Esophagus mucosa (tissue), 1 donor: ENCODE measurements at places on chromosomes 11 and 22. TPM values are rescaled to one million over a fixed set of nuclear protein-coding genes. Genes with fewer than 3 reads are reported as not detected.

OR5I1 gene
- not detected for total RNA-seq

DNA sequence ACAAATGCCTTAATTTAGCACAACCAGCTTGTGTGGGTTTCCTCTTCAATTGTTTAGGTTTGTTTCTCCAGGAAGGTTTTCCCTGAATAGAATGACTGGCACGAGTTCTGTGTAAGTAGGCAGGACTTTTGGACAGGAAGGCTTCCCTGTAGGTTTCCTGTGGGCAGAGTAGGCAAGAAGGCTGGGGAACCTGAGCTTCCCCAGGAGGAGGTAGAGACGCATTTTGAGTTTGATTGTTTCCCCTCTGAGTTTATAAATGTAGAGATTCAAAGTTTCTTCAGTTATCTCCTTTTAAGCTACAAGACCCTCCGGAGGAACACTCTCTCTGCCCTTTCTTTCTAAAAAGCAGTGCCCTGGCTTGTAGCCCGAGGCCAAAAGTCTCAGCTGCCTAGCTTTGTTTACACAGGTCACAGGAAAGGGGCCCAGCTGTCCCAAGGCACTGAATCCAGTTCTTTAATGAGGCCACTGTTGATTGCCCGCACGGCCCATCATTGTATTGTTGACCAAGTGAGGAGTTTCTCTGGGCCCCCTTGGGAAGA is 66.6 kb upstream of the RDX start:
- no peak for ATAC-seq

GRCh38 chr11:66619080-66619554 is 2.7 kb downstream of the RBM14 start:
- peak; percentile 47 for ATAC-seq

DNA sequence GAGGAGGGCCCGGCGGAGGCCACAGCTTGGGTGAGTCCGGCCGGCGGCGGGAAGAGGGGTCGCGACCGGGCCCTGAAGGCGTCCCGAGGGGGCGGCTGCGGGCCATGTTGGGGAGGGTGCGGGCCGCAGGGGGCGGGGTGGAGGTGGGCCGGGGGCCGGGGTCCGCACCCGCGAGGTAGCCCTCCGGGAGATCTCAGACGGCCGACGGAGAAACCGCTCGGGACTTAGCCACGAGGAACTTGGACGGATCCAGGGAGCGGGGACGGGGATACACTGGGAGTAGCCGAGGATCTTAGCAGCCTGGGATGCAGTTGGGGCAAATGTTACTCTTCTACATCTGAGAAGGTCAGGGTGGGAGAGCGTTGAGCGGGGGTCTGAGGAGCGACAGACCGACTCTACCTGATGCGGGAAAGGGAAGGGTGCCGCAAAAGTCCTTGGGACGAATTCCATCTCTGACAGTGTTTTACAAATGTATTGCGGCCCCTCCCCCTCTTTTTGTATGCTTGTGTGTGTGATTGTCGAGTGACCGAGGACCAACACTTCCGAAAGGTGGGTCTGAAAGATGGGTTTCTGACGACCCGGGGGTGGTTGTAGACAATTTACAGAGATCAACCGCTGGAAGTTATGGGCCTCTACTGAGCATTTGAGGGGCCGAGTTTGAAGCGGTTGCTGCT is 658 bp downstream of the STIP1 start:
- no peak for ATAC-seq

GRCh38 chr22:39007177-39007576 is 6.9 kb upstream of the APOBEC3C start:
- no peak for ATAC-seq

TRIM48 gene
- total RNA-seq = not detected

DNA sequence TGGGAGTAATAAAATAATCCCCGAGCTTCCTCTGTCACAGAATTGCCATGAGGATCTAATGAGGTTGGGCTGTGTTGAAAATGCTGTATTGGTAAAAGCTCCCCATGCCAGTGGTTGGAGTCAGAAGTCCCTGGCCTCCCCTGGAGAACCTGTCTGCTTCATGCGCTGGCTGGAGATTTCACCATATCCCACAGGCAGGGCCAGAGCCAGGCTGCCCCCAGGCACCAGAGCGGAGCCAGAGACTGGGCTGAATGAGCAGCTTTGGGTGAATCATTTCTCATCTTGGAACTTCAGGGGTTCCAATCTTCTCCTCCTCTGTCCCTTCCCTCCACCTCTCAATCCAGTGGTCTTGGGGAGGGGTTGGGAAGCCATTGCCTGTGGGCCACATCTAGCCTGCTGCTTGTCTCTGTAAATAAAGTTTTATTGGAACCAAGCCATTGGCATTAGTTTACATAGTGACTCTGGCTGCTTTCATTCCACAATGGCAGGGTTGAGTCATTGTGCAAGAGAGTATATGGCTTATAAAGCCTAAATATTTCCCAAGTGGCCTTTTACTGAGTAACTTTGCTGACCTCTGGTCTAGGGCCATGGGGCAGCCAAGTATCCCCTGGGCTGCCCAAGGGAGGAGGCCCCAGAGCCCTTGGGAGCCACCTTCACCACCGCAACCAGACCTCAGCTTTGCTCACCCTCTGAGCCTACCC is 35.2 kb downstream of the LRRC10B start:
- ATAC-seq = peak; percentile 24

RGL4 gene
- not detected for total RNA-seq

DNA sequence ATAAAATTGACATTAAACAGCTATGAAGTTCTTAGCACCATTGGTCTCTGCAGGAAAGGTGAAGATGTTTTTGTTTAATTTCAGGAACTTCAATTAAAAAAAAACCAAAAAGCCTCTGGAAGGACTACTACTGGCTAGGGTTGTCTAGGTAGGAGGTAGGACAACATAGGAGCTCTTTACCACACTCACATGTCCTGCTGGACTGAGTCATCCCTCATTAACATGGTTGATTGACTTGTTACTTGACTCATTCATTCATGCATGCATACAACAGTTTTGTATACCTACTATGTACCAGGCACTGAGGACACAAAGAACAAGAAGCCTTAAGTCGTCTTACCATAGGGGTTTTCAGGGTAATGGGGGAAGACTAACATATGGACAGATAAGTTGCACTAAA is 216.9 kb upstream of the ARHGAP20 start:
- peak; percentile 65 for ATAC-seq

- ATAC-seq = no peak
Measured at GRCh38 chr11:12220305-12220704, 109.9 kb downstream of the MICAL2 start.

SLN gene
- 0.52 TPM for total RNA-seq

LRRC74B gene
- total RNA-seq = 0.20 TPM

ABCC8 gene
- total RNA-seq = not detected

CATSPERZ gene
- total RNA-seq = 1.3 TPM

DNA sequence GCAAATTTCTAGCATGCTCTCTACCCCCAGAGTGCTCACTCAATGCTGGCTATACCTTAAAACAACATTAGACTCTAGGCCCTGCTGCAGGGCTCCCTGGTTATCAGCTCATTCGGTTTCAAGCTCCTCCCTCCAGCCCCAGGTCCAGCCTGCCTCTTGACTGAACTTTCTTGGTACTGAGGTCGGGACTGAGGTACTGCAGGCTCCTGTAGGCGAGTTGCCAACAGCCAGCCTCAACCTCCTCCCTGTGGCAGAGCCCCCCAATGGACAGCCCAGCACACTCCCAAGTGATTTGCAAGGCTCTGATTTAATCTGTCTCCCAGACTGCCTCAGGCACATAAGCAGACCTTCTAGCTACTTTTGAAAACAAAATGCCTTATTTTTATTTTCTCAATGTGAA is 73.6 kb upstream of the EIF3M start:
- ATAC-seq = no peak

OR5P2 gene
- not detected for total RNA-seq

CLTCL1 gene
- total RNA-seq = 6.8 TPM

- ATAC-seq = no peak
Measured at GRCh38 chr22:45857519-45857918, 119.4 kb downstream of the WNT7B start.

- ATAC-seq = no peak
Measured at GRCh38 chr22:44906248-44906936, 103.4 kb downstream of the PHF21B start.

- no peak for ATAC-seq
Measured at GRCh38 chr11:8766043-8766987, 83.7 kb downstream of the RPL27A start.

DNA sequence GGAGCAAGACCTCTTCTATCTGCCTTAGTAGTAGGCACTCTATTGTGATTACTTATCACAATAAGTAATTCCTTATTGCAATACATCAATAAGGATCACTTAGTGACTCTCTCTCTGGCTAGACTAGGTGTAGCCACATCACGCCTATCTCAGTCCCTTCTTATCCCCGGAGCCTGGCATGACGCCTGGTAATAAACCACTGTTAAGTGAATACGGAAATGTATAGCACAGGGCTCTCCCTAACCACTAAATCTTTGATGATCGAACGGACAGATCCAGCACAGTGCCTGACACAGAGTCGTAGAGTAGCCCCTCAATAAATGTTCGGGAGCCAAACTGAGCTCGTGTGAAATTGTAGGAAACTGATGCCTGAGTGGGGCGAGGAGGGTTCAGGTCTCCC is 143.3 kb downstream of the FBXO7 start:
- no peak for ATAC-seq

SLC22A25 gene
- not detected for total RNA-seq

DRD4 gene
- 0.16 TPM for total RNA-seq

ANO3 gene
- not detected for total RNA-seq

- ATAC-seq = no peak
Measured at GRCh38 chr11:30855383-30856006, 269.3 kb upstream of the MPPED2 start.

APOL5 gene
- total RNA-seq = not detected

- ATAC-seq = no peak
Measured at GRCh38 chr11:131483453-131483852, 113.0 kb downstream of the NTM start.

DNA sequence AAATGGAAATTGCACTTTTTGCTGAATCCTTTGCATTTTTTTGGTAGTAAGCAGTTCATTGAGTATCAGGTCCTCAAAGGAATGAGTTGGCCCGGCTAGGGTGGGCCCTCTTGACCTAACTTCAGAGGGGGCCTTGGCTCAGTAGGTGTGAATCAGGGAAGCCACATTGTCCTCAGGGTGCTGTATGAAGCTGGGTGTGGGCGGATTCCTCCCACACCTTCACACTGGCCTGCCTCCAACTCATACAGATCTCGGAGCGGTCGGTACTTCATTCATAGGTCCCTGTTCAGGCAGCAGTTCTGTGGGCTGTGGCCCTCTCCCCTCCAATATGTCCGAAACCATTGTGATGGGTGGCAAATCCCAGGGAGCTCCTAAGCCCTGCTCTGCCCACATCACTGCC is 47.4 kb upstream of the OR4B1 start:
- no peak for ATAC-seq

DNA sequence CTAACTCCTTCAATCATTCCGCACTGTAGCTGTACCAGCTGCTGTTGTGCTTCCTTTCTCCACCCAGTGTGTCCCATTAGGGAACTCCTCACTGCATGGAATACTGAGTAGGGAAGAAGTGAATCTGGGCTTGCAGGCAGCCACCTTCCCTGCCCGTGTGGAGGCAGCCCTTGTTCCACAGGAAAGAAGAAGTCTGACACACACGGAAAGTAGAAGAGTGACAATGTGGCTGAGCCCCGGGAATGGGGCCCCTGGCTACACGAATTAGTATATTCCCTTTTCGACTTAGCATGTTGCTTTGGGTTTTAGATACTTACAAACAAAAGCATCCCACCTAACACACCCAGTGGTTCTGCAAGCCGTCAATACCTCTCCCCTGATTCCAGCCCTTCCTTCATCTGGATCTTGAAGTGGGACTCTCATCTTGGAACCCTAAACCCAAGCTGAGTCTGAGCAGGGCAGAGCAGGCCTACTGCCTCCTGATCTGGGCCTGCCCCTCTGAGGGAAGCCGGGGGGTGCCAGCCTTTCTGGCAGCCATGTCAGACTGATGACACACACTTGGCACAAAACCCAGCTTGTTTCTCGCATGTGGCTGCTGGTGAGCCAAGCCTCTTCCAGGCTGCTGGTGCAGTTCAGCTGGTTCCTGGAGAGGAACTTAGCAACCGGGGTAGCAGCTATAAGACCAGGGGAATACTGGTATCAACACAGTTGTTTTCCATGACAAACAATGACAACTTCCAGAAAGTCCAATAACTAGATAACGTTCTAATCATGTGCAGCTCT is 71.6 kb downstream of the C11orf58 start:
- peak; percentile 85 for ATAC-seq

TYMP gene
- 86.0 TPM for total RNA-seq

C11orf87 gene
- 0.12 TPM for total RNA-seq

CSF2RB gene
- 1.00 TPM for total RNA-seq

BIK gene
- 22.9 TPM for total RNA-seq

GLYAT gene
- not detected for total RNA-seq

DNA sequence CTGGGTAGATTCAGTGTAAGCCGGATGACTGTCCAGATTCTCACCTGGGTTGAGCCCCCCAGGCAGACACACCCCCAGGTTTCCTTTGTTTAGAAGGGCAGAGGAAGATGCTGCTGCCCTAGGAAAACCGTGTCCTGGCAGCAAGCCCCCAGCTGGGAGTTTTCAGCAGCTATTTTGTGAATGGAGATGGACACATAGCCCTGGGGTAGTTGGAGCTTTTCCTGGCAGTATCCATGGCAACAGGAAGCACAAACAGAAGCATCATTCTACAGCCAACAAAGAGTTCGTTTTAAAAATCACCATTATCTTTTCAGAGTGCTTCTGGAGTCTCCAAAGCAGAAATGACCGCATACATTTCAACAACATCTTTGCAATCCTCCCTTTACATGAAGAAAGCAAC is 245.5 kb downstream of the BRD1 start:
- no peak for ATAC-seq

DNA sequence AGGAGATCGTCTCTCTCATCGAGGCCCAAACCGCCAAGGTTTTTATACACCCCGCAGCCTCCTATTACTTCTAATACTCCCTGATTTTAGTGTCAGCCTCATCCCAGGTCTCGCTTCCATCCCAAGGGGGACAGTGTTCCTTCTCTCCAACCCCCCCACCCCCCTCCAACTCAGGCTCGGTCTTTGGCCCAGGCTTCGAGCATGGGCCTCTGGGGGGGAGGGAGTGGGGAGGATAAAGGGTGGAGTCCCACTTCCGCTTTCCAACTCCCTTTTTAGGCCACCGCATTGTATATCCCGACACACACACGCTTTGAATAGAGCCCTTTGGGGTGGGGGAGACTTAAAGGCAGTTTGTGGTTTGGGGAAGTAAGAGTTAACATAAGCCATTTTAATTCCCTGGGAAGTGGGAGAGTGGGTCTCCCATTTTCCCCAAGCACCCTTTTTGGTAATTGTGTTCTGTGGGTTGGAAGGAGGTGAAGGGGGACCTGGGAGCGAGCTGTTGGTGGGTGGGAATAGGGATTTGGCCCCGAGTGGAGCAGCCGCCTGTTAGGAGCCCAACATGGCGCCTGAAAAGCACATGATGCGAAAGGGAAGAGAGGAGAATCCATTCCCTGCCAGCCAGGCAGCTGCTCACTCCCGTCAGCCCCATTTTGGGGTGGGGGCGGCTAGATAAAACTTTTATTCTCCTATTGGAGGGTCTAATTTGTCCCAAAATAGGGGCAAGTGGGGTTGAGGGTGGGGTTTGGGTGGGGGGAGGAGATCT is 844 bp downstream of the PCF11 start:
- ATAC-seq = peak; percentile 26

BCR gene
- total RNA-seq = 39.7 TPM

MUC6 gene
- not detected for total RNA-seq

OR8A1 gene
- not detected for total RNA-seq

- no peak for ATAC-seq
Measured at GRCh38 chr11:107043242-107044006, 25.1 kb upstream of the GUCY1A2 start.
